HuH-7.5 (cell line): ENCODE measurements at places on chromosomes 16 and 17.

- no peak for DNase-seq
These were observed 30.4 kb downstream of the NME3 start for GRCh38 chr16:1740781-1741490.

GRCh38 chr17:79532107-79532790 is 78.6 kb downstream of the RBFOX3 start:
- DNase-seq = no peak

GRCh38 chr17:29723278-29724047 is 100.8 kb upstream of the CORO6 start:
- no peak for DNase-seq

- DNase-seq = no peak
These were observed 43.3 kb downstream of the RANBP10 start for GRCh38 chr16:67763066-67763465.

DNA sequence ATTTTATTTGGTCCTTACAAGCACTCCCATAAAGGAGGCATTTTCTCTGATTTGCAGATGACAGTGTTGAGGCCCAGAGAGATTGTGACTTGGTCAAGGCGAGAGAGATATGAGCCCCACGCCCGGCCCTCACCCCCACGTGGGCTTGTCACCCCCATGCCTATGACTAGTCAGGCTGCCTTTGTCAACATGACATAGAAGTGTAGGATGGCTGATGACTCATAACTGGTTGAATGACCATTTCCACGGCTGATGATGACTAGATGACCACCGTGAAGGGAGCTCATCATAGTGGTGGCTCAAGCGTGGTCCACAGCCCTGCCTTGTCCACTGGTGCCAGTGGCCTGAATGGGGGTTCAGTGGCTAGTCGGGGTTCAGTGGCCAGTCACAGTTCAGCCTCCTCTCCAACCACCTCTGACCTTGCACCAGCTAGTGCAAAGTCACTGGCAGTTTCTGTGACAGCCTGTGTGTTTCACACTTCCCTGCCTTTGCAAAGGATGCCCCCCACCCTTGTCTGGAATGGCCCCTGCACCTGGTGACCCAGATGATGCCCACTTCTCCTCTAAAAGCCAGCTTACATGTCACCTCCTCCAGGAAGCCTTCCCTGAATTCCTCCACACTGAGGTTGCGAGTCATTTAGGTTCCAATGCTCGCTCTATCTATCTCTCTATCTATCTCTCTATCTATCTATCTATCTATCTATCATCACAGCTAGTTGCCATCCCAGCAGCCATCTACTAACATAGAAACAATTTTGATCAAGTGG is 3.8 kb upstream of the WSCD1 start:
- DNase-seq = no peak

DNA sequence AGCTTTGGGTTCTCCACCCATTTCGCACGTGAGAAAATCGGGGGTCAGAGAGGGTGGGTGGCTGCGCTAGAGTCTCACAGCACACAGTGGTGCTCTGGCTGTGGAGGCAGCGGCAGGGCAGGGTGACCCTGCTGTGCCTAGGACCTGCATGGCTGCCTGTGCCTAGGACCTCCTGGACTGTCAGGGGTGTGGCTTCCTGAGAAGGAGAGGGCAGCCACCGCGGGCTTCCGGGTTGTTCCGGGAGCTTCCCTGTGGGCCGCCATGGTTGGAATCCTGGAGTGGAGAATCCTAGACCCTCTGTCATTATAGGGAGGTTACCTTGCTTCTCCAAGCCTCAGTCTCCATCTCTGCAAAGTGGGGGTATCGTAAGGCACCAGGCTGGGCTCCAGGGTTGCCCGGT is 9.3 kb downstream of the ZFPM1 start:
- DNase-seq = no peak

DNA sequence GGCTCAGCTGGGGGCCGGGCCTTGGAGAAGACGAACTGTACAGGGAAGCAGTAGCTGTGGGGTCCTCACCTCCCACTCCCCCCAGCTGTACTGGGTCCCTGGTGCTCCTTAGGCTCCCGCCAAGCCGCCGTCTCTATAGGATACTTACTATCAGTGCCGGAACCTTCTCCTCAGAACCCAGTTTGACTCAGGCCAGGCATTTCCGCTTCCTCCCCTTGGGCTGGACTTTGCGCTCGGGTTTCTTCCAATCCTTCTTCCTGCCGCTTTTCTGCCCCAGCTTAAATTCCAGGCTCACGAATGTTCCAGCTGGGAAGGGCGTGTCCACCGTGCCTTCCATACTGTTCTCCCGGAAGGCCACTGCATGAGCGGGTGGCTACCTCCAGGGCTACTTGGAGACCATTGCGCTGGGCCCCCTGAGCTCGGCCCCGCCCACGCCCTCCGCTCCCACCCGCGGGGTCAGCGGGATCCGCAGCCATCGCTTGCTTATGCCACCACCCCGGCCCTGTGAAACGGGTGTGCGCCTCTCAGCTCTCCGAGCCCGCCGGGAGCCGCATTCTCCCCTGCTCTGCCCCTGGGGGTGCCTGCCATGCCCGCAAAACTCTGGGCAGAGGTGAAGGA is 1795.9 kb downstream of the TP53TG3F start:
- no peak for DNase-seq

GRCh38 chr16:19502395-19503131 is 19.3 kb downstream of the GDE1 start:
- peak; percentile 28 for DNase-seq

DNA sequence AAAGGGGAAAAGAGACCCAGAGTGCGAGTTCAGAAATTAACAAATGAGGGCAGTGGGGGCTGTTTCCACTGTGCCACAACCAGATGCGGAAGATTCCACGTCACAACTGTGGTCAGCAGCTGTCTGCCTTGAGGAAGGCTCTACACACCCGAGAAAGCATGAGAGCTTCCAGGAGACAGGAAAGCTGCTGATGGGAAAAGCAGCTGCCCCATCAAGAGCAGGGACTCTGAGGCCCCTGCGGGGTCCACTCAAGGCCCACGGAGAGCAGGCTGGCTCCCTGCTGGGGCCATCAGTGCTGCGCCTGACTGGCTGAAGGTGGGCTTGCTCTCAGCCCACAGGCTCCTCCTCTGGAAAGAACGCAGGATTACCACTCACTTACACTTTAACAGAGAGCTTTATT is 14.8 kb upstream of the TRAP1 start:
- DNase-seq = no peak

DNA sequence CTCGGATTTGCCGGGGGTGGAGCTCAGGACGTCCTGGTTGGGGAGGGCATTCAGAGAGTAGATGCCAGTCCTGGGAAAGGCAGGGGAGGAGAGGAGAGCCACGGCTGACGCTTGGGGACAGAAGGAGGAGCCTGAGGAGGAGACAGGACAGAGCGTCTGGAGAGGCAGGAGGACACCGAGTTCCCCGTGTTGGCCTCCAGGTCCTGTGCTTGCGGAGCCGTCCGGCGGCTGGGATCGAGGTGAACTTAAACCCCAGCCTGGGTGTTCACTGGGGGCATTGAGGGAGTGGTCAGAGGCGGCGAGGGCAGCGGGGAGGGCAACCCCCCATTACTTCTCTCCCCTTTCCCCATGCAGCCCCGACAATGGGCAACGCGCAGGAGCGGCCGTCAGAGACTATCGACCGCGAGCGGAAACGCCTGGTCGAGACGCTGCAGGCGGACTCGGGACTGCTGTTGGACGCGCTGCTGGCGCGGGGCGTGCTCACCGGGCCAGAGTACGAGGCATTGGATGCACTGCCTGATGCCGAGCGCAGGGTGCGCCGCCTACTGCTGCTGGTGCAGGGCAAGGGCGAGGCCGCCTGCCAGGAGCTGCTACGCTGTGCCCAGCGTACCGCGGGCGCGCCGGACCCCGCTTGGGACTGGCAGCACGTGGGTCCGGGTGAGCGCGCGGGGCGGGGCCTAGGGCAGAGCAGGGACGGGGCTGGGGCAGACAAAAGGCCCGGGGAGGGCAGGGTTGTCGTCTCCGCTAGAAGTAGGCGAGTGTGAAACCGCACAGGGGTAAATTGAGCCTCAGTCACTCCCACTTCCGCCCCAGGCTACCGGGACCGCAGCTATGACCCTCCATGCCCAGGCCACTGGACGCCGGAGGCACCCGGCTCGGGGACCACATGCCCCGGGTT is 3.7 kb downstream of the NOL3 start:
- peak; percentile 92 for DNase-seq

DNA sequence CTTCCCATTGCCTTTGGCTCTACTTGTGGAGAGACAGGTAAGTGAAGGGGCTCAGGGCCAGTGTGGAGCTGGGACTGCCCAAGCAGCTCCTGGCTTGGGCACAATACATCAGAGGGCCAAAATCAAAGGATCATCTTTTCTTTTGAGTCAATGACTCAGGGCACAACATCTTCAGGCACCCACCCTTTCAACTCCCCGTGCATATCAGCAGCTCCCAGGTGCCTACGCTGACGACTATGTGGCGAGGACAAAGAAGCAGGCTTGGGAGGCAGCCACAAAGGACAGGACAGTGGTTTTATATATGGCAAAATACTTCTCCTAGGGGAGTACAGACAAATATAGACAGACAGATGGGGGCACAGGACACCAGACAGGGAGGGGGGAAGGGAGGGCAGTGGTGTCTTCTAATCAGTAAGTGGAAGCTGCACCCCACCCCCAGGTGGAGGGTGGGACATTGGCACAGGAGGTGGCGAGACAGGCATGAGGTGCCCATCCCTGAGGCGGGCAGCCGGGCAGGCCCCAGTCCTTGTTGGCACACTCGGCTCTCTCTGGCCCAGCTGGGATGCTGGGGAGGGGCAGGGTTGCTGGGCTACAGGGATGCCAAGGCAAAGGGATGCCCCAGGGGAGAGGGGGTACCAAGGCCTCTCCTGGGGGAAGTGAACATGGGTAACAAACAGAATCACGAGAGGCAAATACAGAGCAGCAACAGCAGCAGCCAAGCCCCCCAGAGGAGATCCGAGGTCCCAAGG is 7.7 kb upstream of the ARL5C start:
- no peak for DNase-seq

- DNase-seq = no peak
These were observed 59.1 kb downstream of the TRIM37 start for GRCh38 chr17:59047616-59048015.

GRCh38 chr16:84062734-84063640 is 20.4 kb upstream of the SLC38A8 start:
- peak; percentile 86 for DNase-seq

GRCh38 chr17:13984956-13985355 is 84.3 kb upstream of the COX10 start:
- no peak for DNase-seq

GRCh38 chr16:58563775-58564174 is 48.5 kb downstream of the SETD6 start:
- no peak for DNase-seq

DNA sequence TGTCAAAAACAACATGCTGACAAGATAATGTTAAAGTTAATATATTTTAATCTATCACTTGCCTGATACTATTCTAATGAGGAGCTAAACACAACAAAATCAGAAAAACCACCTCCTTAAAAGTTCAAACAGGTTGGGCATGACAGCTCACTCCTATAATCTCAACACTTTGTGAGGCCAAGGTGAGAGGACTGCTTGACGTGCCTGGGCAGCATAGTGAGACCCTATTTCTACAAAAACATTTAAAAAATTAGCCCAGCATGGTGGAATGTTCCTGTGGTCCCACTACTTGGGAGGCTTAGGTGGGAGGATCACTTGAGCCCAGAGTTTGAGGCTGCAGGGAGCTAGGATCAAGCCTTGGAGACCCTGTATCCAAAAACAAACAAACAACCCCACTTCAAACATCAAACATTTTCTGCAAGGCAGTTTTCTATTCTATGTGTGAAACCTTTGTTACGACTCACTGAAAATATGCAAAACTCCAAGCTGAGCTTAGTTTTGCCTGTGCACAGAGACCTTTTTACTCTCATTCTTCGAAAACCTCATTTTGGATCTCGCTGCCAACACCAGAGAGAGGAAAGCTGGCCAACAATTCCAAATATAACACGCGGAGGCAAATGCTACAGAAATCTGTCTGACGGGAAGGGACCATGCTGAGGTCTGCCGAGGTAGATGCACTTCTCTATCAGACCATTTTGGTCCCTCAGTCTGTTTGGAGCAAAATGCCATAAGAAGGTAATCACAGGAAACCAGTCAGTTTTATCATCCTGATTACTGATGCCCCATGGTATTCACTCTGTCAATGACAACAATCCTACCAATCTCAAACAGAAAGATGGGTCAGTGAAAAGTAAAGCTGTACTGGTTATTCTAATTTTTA is 6.2 kb downstream of the PHF12 start:
- no peak for DNase-seq

GRCh38 chr16:30867747-30868146 is 26.1 kb downstream of the BCL7C start:
- DNase-seq = no peak

DNA sequence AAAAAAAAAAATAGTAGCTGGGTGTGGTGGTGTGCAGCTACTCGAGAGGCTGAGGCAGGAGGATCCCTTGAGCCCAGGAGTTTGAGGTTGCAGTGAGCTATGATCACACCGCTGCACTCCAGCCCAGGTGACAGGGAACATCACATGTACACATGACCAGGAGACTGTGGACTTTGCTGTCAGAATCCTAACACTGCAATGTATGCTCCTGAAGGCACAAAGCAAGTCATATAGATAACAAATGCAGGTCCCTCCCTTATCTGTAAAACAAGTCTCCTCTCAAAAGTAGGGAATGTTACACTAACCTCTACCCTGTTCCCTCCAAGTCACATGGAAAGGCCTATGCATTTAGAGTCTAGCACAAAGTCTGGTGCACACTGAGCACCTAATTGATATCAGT is 48.5 kb downstream of the ARHGAP17 start:
- DNase-seq = no peak

DNA sequence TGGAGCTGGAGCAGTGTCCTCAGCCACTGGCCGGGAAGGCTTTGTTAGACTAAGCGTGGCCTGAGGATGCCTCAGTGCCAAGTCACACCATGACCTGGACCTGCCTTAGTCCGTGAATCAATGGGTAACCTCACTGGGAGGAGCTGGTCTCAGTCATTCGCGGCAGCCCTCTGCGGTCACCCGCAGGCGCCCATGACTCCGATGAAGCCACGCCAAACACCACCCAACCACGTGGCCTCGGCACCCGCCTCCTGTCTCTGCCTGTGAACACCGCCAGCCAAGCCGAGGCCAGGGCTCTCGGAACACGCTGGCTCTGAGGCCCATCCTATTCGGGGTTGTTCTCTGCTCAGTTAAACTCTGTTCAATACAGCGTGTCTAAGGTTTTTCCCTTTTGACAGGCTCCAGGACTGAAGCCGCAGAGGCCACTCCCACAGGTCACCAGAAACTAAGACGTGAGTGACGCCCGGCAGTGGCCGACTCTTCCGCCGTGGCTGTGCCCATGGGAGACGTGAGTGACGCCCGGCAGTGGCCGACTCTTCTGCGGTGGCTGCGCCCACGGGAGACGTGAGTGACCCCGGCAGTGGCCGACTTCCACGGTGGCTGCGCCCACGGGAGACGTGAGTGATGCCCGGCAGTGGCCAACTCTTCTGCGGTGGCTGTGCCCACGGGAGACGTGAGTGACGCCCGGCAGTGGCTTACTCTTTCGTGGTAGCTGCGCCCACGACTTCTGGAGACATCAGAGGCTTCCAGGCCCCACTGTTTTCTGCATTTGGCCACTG is 16.8 kb upstream of the PABPN1L start:
- DNase-seq = no peak

GRCh38 chr17:13513039-13513405 is 88.7 kb downstream of the HS3ST3A1 start:
- no peak for DNase-seq
